ENCODE measurements at places on chromosomes 2 and 18.

GRCh38 chr18:34562252-34562870 is 147.7 kb upstream of the DTNA start:
- DNase-seq: no peak

DNA sequence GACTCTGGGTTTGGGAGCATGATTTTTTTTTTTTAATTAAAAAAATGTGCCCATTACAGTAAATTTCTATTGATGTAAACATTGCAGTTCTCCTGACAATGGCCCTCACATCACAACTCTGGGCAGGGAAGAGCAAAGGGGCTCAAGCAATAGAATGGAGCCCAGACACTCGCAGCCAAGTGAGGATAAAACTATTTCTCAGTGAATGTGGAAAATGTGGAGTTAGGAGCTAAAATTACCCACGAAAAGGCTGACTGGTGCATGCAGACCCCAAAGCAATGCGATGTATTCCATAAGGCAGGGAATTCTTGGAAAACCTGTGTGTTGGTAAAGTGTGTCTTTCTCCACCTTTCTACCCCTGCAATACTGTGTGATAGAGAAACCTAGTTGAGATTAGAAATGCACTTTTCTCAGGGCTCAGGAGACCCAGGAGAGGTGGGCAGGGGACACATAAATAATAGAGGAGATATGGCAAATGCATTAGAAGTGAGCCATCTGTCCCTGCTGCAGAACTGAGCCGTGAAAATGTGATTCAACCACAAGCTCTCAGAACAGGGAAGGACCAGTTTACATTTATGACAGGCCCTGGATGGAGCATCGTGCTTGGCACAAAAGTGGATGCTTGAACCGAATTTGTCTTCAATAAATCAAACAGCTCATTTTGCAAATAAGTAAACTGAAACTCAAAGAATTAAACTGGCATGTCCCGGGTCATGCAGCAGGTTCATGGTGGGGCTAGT is 100.1 kb downstream of the MYCN start:
- no peak for DNase-seq

- no peak for DNase-seq
Measured at GRCh38 chr2:88754585-88755320, 63.3 kb downstream of the RPIA start.

DNA sequence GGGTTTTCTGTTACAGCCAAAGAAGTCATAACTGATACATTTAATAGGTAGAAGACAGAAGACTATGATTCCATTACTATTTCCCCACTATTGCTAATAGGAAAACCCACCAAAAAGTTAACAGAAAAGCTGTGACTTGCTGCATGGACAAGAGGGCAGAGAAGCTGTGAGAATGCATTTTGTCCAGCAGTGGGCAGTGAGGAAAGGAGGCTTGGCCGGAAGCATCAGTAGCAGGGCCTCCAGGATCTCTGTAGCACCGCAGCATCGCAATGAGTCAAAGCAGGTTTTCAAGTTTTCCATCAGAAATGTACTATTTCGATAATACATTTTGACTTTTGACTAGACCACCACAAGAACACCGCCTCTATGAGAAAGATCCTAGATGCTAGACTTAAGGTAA is 24.9 kb downstream of the MYO5B start:
- DNase-seq: no peak

DNA sequence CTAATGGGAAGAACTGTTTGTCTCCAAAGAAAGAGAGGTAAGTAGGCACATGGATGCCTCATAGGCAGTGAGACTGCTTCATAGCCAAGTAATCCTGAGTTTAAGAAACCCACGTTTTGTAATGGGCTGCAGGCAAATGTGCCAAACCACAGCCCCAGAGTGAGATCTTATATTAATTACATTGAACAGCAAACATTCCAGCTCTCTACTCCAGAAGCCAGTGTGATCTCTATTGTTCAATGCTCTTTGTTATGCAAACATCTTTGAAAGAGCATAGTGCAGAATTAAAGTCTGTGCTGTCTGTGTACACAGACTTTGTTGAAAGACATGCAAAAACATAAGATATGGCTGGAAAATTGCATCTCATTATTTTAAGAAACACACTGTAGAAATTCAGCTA is 720.8 kb upstream of the REG3G start:
- DNase-seq: no peak

- DNase-seq: no peak
Measured at GRCh38 chr2:9201185-9201891, 5.3 kb upstream of the ASAP2 start.

DNA sequence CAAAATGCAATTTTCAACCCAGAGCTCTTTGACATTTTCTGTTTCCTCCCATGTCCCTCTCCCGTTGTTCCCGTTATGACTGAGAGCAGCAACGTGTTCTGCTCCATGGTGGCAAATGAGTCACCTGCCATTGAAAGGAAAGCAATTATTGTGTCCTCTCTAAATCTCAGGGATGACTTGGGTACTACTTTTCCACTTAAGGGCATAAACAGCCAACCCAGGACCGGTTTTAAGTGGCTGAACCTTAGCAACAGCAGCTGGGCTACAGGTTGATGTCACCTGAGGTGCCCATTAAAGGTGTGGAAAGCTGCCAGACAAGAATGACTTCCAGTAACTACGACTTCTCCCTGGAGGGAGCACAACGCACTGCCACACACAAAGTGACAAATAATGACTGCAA is 236.8 kb downstream of the NCKAP5 start:
- DNase-seq: peak; percentile 5

DNA sequence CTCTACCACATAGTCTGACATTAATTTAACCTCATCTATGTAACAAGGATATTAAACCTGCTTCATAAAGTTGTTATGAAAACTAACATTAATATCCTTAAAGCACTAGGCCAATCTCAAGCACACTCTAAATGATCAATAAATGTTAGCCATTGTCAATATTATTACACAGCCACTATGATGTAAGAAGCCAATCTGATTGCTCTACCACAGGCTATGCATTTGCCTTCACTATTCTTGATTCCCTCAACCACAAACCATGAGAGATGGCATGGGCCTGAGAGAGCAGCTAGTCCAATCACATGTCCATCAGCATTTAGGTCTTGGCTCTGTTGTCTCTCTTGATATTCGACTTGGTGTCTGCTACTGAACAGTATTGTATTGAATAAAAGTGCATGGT is 4.2 kb downstream of the SLC25A12 start:
- DNase-seq: no peak

- DNase-seq: no peak
Measured at GRCh38 chr2:88253375-88253774, 83.2 kb downstream of the THNSL2 start.

- no peak for DNase-seq
Measured at GRCh38 chr2:9596621-9597311, 34.0 kb downstream of the YWHAQ start.

- no peak for DNase-seq
Measured at GRCh38 chr2:234661175-234661574, 164.3 kb upstream of the ARL4C start.

DNA sequence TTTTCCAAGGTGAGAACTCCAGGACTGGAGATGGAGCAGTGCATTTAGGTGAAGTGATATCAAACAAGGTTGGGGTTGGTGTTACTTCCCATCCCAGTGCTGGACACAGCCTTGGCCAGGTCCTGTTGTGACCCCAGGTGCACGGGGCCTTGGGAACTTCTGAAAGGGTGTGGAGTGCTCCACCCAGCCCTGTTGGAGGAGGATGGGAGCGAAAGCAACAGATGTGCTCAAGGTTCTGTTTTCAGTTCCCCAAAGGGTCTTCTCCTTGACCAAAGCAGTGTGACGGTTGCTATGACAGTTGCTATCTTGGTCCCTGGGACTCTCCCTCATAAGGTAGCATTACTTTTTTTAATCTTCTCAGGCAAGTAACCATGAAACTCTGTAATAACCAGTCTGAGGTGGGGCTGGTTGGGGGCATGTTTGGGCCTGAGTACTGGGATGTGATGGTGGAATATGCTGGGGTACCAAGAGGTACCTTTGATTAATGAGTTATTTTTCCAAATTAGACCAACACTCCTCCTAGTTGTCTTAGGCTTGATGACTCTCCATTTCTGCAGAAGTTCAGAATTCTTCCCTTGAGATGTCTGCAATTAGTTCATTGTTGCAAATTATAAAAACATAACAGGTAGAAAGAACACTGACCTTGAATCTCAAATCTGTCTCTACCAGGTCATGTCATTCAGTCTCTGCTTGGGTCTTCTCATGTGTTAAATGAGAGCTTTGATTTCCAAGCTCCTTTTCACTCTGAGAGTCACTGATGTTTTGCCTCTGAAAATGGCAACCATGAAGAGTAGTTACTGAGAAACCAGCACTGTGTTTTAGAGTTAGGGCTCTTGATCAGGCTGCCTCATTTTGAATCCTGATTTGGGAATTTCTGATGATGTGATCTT is 154.5 kb downstream of the RPIA start:
- no peak for DNase-seq

DNA sequence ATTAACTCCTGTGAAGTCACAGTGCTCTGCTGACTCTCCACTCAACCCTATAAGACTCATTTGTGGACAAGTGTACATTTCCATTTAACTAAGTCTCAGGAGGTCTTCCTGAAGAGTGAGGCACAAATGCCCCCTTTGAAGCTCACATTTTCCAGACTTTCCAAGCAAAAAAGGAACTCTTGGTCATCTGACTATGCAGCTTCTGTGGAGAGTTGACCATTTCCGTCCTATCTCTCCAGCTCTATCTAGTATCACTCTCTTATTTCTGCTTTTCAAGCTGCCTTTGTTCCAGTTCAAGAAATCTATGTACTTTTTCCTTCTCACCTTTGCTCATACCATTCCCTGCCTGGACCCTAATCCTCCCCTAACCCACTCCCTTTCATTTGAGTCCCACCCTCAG is 77.0 kb downstream of the ANTXR1 start:
- no peak for DNase-seq

- DNase-seq: no peak
Measured at GRCh38 chr2:165662720-165663119, 131.3 kb downstream of the GALNT3 start.
